ENCODE measurements at places on chromosomes 2 and 18.
A peak's percentile ranks its signal among the peaks of the same experiment; 100 is the strongest.

- peak; percentile 80 for DNase-seq
These were observed 102.9 kb downstream of the KLHL29 start for GRCh38 chr2:23487735-23488492.

DNA sequence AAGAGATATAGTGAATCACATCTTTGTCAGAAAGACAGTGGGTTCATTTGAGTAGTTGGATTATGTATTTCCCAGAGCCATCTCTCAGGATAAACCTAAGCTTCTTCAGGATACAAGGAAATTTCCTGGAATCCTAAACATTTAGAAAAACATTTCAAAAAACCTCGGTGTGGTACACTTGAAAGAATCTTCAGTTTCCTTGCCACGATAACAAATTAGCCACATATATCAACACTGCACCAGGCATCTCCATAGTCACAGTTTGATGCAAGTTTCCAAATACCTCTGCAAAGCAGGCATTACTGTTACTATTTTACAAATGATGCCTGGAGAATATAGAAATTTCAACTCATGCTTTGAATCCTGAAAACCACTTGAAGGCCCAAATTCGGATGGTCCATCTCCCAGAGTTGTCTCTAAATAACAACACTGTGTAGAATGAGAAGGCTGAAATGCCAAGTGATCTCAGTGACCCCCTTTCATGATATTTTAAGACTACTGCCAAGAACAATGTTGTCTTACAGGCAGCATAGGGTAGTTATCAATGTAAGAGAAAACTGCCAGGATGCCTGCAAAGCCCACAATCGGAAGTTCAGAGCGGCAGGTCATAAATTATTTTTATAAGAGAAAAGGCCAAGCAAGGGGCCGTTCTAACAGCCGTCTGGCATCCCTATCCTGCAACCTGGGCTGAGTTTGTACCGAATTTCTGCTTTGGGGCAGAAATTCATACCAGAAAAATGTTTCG is 307.9 kb downstream of the TXNL1 start:
- no peak for DNase-seq

DNA sequence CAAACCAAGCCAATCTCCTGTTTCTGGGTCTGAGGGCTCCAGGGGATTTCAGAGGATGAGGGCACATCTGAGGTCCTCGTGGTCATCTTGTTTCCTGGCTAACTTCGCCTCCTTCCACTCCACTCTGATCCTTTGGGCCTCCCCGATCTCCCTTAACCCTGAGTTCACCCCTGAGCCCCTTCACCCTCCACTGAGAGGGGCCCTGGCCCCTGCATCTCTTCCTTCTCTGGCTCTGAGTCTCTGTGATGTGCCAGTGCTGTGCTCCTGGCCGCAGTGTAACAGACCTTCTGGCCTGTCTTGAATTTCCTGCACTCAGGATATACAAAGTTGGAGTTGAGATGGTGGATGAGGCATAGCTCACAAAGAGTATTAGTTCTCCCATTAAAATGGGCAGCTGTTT is 84.7 kb upstream of the BOD1L2 start:
- DNase-seq, result no peak

DNA sequence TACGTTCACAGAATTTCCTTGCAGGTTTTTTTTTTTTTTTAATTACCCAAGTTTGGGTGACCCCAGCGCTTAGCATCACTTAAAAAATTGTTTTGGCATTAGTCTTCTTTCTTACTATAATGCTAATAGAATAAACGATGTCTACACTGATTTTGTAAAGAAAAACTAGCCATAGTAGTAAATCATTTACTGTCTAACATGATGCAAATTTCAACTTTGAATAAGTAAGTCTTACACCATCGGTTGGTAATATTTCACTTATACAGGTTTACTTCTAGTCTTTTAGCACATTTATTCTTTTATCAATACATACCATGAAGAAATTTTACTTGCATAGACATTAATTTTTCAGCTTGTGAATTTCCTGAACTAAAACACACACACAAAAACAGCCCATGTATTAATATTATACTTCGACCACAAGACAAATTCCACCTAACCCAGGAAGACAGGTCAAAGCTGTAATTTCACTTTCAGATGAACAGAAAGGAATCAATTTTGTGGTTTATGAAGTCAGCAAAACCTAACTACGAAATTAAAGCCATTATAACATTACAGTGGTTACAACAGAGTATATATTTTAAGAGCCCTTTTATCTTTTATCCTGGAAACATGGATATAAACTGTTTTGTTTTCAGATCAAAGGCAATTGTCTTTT is 1.9 kb downstream of the YES1 start:
- DNase-seq, result no peak

DNA sequence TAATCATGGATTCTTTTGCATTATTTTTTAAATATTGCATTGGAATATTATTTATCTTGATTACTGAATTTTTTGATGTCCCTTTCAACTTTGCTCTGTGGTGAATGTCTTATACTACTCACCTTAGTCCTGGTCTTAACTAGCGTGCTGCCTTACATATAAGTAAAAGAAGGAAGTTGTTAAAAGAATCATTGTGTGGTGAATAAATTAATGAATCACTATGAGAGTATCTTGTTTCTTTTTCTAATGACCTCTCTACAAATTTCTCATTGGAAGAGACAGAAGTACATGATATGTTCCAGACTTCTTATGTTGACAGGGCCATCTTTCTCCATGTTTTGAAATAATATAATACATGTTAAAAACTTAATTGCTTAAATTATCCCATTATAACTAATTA is 432.6 kb upstream of the MMADHC start:
- no peak for DNase-seq

DNA sequence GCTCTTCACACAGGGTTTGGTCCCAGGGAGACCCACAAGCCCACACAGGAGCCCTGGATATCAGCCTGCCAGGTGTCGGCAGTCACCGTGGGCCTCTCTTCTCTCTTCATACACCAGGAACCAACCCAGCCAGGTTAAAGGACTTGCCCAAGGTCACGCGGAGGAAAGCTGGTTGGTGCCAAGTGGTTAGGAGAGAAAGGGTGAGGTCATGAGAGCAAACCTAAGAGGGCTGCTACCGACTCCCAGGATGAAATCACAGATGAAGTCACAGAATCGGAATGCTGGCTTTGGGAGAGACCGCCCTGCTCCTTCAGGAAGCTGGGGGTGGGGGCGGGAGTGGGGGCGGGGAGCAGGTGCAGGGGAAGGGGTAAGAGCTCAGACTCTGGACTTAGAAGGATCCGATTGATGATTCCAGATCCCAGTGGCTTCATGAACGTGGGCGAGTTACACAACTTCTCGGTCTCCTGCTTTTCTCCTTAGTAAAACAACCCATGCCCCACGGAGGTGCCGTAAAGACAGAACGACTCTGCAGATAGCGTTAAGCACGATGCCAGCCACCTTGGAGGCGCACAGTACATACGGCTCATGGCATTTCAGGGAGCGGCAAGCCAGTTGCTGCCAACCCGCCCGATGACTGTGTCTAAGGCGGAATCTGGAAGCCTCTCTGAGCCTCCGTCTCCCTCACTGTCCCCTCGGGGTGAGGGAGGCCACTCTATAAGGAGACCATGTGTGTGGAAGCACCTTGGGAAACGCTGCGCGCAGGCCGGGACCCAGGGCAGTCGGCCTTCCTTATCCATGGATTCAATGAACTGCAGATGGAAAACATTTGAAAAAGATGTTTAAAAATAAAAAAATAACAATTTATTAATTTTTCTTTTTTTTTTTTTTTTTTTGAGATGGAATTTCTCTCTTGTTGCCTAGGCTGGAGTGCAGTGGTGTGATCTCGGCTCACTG is 23.0 kb upstream of the TAF1B start:
- DNase-seq, result no peak

GRCh38 chr2:121485039-121485438 is 45.6 kb upstream of the RNU4ATAC start:
- peak; percentile 42 for DNase-seq

- DNase-seq, result no peak
These were observed 258.0 kb downstream of the CDH20 start for GRCh38 chr18:61591253-61591652.

- peak; percentile 87 for DNase-seq
These were observed 31.9 kb upstream of the RPIA start for GRCh38 chr2:88659538-88659915.

DNA sequence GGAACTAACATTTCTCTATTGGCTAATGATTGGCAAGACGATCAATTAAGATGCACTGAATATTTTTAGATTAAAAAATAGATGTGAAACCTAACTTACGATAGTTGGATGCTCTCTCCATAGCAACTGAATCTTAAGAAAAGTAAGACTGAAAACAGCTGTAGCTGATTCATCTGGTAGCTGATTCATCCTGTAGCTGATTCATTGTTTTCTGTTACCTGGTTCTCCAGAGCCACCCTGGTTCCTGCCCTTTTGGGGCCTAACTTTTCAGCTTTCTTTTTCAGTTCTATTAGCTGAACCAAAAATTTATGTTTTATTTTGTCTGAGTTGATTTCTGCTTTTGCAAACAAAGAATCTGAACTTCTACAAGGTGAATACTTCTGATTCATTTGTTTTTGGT is 22.7 kb upstream of the SPR start:
- DNase-seq, result peak; percentile 80

DNA sequence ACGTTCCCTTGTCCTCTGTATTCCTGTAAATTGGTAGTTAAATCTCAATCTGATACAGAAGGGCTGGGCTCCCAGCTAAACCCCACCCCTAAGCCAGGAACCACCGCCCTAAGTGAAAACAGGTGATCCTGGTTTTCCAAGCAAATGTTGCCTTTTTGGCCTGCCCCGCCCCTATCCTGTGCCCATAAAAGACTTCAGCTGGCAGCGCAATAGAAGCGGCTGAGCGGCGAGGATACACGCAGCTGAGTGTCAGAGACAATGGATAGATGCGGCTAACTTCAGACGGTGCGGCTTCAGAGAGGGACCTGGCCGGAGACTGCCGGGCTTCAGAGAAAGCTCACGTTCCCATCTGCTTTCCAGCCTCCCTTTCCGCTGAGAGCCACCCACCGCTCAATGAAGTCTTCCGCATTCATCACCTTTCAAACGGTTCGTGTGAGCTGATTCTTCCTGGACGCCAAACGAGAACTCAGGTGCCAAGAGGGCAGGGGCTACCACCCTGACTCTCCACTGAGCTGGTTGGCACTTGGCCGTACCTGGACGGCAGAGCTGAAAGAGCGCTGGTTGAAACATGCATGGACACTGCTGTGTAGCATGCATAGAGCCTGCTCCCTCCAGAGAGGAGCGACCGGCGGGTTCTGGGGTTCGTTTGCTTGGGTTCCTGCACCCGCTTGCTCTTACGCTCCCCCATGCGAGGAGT is 49.5 kb upstream of the POLE4 start:
- no peak for DNase-seq

DNA sequence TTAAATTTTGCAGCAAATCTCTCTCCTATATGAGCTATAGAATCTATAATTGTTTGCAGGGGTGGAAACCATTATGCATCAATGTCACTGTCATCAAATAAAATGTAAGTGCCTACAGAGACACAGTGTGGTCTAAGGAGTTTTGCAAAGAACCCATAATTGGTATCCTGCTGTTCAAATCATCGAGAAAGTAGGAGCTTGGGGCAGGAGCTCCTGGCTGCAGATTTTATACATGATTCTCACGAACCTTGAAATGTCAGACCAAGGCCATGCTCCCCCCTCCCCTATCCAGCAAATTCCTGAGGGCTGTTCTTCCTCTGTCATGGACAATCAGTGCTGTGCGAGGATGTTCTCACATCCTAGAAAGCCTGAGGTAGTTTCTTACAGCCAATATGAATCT is 119.5 kb upstream of the CYRIA start:
- no peak for DNase-seq

DNA sequence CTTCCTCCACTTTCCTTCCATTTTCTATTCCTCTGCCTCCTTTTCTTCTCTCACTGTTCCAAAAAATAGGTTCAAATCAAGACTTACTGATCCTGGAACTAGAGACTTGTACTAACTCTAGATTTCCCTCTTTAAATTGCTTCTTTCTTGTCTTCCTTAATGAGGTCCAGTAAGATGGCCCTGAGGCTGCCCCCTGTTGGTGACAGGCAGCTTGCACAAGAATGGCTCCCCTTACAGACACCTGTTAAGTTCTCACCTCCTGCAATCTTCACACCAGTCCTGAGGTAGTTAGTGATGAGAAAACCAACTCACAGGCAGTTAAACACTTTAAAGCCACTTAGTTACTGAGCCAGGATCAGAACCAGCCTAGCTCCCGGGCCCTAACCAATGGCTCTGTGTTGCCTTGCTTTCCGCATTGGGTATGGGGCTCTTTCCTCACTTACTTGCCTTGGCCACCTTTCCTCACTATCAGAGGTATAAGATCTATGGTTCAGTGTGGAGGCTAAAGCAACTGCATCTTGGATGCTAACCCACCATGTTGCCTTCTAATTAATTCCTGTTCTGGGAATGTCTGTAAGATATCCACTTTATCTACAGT is 130.6 kb downstream of the AKAIN1 start:
- DNase-seq, result no peak

DNA sequence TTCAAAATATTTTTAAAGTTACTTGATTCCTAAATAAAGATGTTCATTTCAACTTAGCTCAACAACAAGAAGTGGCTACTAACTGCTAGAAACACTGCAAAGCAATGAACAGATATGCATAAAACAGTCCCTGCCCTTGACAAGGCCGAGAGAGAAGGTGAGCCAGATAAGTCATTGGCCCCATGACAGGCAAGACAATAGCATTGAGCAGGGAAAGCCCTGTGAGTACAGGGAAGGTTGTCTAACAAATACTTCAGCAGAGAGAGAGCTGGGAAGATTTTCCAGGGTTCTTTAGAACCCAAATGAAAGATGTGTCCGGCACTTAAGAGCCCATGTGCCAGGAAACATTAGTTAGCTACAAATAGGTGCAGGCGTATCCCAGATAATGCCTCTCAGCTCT is 4.7 kb downstream of the LAMA1 start:
- no peak for DNase-seq

DNA sequence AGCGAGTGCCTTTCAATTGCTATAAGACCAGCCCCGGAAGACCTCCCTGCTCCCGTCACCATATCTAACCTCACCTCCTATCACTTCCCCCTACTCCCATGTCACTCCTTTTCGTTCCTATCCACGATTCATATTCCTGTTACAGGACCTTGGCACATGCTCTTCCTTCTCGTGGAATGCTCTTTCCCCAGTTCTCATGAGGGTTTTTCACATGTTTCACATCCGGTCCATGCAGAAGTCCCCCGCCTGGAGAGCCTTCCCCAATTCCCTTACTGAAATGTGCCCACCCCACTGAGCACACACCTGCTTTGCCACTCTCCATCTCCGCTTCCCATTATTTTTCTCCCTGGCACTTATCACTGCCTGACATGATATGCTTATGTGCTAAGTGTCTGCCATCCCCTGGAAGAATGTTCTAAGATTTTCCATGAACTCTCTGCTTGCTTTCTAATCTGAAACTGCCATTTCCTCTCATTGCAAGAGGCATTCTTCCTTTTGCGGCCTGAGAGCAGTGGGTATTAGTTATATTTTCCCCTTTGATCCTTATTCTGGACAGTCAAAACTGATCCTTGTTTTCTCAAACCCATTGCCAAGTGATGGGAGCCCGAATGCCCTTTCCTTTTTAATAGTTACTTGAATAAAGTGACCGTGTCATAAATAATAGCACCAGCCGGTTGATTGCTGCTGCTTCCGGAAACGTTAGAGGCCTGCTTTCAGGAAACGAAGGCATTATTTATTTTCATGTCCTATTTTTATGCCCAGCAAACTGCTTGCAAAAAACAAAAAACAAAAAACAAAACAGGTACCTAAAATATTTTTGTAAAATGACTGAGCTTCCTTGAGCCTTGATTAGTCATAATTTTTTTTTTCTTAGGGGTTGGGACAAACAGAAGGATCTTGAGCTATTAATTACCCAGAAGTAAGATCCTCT is 127.9 kb downstream of the ZNF532 start:
- no peak for DNase-seq

GRCh38 chr2:26685341-26685740 is 7.2 kb upstream of the KCNK3 start:
- no peak for DNase-seq
